Glomerular endothelial cell (primary cell): ENCODE measurements at places on chromosomes 7 and 10. TPM values are rescaled to one million over a fixed set of nuclear protein-coding genes. Genes with fewer than 3 reads are reported as not detected.

The ASB13 gene
- total RNA-seq, result 12.4 and 13.8 TPM in 2 replicates

The LDB3 gene
- not detected in 2 replicates for total RNA-seq

The SND1 gene
- 185 and 193 TPM in 2 replicates for total RNA-seq

The ABCA13 gene
- total RNA-seq, result 0.18 and 0.44 TPM in 2 replicates

The PDE1C gene
- 1.9 and 2.6 TPM in 2 replicates for total RNA-seq

The GTF2IRD1 gene
- total RNA-seq, result 13.6 and 13.8 TPM in 2 replicates

The EGR2 gene
- 0.06 TPM in 1 of 2 replicates, not detected in the other for total RNA-seq

The SFTPA1 gene
- total RNA-seq, result not detected in 2 replicates

The PLEKHS1 gene
- not detected in 2 replicates for total RNA-seq

The ZDHHC16 gene
- 39.3 and 61.9 TPM in 2 replicates for total RNA-seq
